Right kidney (tissue), 9 donors: ENCODE measurements at places on chromosomes 13 and 19.

DNA sequence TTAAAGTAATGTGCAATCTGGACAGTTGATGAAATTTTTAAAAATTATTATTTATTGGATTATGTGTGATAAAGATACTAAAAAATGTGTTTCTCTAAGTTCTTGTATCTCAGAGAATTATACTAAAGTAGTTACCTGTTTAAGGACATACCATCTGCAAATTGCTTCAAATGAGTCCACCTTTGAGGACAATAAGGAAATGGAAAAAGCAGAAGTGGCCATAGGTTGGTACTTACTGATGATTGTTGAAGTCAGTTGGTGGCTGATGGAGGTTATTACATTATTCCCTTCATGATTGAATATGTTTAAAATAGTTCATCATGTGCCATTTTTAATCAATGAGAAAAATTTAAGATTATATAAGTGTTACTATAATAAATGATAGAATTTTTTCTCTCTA, 367.0 kb downstream of the MYO16 start:
- no peak for DNase-seq

GRCh38 chr13:114263578-114263977, 17.8 kb upstream of the UPF3A start:
- no peak for DNase-seq

DNA sequence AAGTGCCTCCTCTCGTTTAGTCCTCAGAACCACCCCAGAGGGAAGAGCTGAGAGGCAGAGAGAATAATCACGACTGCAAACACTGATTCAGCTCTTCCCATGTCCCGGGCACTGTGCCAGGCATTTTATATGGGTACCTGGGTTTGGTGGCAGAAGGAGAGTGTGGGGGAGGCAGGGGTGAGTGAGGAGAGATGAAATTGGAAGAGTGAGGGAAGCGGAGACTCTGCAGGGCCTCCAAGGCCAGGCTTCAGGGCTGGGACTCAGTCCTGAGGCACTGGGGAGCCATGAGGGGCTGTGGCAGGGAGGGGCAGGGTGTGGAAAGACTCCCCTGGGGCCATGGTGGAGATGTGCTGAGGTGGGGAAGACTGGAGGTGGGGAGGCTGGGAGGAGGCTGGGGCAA, 8.7 kb downstream of the SYNGR4 start:
- no peak for DNase-seq

DNA sequence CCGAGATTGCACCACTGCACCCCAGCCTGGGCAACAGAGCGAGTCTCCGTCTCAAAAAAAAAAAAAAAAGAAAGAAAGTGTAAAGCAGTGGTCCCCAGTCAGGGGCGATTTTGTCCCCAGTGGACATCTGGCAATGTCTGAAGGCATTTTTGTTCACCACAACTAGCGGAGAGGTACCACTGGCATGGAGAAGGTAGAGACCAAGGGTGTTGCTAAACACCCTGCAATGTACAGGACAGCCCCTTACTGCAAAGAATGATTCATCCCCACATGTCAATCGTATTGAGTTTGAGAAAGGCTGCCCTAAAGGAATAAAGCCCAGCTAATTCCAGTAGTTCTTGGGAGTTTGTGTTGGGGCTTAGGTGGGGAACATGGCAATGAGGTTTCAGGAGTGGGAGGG, 38.7 kb downstream of the CYP4F2 start:
- no peak for DNase-seq

- DNase-seq = no peak
These were observed 11.0 kb downstream of the ZNF835 start for GRCh38 chr19:56660381-56661107.

DNA sequence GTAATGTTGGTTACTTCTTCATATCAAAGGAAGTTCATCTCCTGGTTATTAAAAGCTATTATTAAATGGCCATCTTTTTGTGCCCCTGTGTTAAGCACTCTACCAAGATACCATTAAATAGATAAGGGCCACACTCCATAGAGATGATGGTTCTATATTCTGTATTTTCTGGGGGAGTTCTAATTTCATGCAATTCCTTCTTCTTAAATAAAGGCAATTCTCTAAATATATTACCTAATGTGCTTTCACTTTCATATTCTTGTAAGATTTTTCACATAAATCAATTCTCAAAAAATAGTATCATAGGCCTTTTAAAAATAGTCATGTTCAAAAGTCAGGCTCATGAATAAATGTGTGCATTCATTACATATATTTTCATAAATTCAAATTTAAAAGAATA, 47.0 kb upstream of the USPL1 start:
- DNase-seq = no peak

GRCh38 chr13:30159446-30159839, 147.9 kb downstream of the KATNAL1 start:
- DNase-seq = no peak

DNA sequence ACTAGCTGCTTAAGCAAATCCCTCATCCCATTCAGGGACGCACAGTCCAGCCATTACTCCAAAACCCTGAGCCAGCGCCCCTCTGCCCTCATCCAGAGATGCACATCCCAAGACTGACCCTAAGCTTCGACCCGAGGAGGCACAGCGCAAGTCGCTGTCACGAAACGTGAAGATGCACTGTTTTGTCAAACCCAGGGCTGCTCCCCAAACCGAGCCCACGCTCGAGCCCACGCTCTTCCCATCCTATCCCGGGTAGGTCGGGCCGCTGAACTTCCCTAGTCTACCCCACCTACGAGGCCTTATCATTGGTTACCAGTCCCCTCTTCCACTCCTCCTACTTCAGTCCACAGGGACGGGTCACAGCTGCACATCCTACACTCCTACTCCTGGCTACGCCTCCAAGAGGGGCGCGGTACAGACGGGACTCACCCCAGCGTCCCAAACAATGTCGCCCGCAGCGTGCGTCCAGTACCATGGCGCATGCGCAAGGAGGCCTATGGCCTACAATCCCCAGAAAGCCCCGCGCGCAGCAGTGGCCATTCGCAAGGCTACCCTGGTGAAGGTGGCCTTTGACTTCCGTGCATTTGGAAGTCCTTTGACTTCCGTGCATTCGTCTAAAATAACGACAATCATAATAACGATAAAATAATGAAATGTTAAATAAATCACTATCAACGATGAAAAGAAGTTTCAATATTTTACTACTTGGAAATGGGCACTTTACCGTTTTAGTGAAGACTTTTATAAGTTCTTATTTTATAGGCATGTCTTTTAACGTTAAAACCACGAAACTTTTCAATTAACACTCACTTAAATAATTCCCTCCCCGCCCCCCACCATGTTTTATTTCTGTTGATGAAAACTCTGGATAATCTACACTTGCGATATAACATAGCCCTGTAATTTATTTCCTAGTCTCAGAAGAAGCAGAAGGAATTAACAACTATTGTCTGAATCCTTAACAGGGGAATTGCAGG, at the start of gene ZNF285:
Gene ZNF285, minus strand, starts transcription at position 470 of the 977 bp plus-strand sequence. CDS start 4,395 bp downstream, outside the sequence.
- peak; percentile 85 for DNase-seq

DNA sequence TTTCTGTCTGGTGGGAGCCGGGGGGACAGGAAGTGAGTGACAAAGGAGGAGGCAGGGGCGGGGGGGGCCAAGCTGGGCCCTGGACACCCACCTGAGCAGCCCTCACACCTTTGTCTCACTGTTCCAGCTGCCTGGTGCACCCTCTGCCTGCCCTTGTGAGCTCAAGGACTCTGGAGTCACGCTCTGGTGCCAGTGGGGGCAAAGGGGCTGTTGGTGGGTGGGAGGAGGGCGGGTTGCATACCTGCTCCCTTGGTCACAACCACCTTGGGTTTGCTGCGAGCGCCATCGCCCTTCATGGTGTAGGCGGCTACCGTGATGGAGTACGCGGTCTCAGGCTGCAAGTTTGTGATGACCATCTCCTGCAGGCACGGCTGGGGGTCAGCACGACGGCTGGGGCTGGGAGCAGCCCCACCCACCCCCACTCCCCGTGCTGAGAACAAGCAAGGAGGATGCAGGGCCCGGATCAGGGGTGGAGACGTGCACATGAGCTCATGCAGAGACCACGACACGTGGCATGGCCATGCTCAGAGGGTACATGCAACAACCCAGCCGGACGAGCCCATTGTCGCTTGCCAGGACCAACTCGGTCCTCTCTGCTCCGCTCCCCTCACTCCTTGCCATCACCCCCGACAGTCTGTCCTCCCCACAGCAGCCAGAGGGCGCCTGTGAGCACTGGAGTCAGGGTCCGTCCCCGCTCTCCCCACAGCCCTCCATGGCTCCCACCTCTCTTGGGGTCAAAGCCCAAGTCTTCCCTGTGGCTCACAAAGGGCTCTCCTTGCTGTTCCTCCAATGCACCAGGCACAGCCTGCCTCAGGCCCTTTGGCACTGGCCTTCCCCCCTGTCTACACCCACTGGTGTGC, 114.9 kb downstream of the PTPRS start:
- no peak for DNase-seq

DNA sequence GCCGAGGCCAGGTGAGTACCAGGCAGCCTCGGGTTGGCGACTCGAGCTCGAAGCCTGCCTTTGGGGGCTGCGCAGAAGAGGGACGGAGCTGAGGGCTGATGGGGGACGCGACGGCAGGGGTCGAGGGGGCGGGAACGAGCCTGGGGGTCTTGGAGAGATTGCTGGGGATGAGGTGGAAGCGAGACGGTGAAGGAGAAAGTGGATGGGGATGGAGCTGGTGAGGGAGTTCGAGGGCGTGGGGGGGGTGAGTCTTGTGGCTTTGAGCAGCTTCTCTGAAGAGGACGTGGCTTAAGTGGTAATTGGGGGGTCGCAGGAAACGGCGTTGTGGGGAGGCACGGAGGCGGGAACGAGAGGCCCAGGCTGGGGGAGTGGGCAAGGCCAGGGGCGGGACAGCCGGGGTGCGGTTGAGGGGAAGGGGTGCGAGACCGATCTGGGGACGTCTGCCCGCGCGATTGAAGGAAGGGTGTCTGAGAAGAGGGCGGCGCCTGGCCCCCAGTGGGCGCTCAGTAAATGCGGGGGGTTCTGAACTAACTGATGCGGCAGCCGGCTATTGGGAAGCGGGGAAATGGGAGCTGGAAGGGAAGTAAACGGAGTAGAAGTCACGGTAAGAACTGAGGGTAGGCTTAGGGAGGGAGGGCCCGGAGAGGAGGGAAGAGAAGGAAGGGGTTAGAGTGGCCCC, 426 bp downstream of the MYO9B start:
- peak; percentile 56 for DNase-seq

- no peak for DNase-seq
These were observed 238.3 kb upstream of the KLF12 start for GRCh38 chr13:74372511-74372910.

GRCh38 chr13:77492982-77493381, 42.5 kb upstream of the SCEL start:
- DNase-seq = no peak

GRCh38 chr13:27793507-27794367, 1.5 kb downstream of the GSX1 start:
- no peak for DNase-seq

DNA sequence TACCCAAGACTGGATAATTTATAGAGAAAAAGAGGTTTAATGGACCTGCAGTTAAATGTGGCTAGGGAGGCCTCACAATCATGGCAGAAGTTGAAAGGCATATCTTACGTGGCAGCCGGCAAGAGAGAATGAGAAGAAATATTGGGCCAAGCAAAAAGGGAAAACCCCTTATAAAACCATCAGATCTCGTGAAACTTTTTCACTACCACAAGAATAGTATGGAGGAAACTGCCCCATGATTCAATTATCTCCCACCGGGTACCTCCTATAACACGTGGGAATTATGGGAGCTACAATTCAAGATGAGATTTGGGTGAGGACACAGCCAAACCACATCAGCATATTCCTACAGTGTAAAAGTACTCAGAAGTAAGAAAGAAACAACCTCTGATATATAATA, 4.7 kb upstream of the KBTBD7 start:
- no peak for DNase-seq

GRCh38 chr19:31312009-31312676, 37.1 kb downstream of the TSHZ3 start:
- DNase-seq = no peak

GRCh38 chr13:32733690-32734089, 147.4 kb downstream of the PDS5B start:
- no peak for DNase-seq

DNA sequence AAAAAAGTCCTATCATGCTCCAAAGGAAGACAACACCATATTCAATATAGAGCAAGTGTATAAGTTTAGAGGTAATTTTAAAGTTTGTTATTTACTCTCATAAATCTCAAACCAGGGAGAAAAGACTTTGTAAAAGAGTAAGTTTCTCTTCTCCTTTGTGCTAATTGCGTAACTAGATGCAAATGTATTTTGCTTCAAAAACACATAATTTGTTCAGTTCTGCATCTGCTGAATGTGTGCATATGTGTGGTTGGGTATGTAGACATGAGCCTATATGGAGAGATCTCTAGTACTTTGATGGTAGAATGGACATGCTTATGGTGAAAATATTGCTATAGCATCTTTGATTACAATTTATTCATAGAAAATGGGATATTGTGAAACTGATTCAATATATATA, 17.8 kb upstream of the MIR17HG start:
- no peak for DNase-seq

DNA sequence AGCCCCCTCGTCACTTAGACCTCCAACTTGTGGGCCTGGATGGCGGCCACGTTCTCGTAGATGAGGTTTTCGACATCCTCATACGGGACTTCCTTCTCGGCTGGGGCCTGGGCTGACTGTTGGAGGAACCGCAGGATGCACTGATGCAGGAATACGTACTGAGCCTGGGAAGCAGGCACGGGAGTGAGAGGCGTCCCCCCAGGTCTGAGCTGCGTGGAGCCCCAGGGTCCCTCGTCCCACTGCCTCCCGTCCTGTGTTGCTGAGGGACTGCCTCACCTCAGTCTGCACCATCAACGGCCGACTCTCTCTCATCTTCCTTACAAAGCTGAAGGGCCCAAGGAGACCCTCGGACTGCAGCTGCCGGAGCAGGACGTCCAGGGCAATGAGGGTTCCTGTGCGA, 1.7 kb upstream of the SYT5 start:
- no peak for DNase-seq

GRCh38 chr19:33771384-33772101, 25.1 kb upstream of the KCTD15 start:
- DNase-seq = peak; percentile 59

GRCh38 chr19:56769650-56770049, 70.9 kb downstream of the PEG3 start:
- DNase-seq = no peak

GRCh38 chr19:1487576-1488281, 2.4 kb downstream of the PCSK4 start:
- no peak for DNase-seq

- no peak for DNase-seq
These were observed 27.1 kb downstream of the ZNF714 start for GRCh38 chr19:21109116-21109515.

DNA sequence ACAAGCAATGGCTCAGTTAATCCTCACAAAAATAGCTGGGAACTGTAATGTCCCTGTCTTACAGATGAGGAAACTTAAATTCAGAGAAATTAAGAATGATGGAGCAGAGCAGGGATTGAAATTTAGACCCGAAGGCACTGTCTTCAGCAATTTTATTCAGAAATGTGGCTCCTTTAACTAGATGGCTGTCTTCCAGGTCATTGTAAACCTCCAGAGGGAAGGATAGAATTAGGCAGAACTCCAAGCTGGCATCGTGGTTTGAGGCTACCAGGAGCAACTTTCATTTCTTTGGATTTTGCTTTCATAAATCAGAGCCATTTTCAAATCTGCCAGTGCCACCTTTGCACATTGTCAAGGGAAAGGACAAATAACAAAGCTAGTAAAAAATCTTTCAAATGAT, 339.0 kb downstream of the DCT start:
- no peak for DNase-seq
